ENCODE measurements at places on chromosomes 2 and 18.

DNA sequence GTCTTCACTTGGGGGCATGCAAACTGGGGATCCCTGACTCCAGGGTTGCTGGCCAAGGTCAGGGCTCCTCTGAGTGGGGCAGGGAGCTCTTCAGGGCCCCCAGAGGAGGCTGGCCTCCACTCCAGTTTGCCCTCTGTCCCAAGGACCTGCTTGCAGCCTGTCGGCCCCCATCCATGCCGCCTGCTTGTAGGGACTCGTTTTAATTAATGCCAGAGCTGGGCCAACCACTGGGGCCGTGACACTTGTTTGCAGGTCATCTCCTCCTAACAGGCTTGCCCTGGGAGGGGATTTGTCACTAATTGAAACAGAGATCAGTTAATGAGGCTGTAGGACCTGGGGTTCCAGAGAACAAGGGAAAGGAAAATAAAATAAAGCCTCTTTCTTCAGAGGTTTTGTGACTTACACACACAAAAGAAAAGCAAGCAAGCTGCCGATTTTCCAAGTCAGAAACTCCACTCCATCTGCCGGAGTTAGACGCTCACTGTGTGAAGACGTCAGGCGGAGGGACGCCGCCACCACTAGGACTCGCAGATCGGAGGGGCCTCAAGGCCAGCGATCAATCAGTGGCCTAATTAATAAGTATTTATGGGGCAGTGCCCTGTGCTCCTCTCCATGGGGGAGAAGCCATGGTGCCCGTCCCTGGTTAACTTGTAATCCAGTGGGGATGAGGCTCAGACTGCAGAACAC lies 75.9 kb downstream of the SFXN5 start:
- DNase-seq: no peak

GRCh38 chr2:120626566-120626965 lies 109.1 kb upstream of the GLI2 start:
- DNase-seq: no peak

DNA sequence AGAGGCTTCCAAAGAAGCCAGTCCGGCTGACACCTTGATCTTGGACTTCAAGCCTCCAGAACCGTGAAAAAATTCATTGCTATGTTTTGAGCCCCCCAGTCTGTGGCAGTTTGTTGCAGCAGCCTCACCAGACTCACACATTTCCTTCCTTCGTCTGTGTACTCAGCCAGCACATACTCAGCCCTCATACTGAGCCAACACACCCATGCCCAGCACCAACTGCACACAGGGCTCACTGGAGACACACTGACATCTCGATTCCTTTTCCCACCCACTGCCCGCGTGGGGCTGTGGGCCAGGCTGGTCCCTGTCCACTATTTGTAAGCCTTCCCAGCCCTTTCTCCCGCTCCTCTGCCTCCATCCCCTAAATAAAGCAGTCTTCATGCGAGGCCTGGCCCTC lies 24.1 kb upstream of the NMUR1 start:
- no peak for DNase-seq

DNA sequence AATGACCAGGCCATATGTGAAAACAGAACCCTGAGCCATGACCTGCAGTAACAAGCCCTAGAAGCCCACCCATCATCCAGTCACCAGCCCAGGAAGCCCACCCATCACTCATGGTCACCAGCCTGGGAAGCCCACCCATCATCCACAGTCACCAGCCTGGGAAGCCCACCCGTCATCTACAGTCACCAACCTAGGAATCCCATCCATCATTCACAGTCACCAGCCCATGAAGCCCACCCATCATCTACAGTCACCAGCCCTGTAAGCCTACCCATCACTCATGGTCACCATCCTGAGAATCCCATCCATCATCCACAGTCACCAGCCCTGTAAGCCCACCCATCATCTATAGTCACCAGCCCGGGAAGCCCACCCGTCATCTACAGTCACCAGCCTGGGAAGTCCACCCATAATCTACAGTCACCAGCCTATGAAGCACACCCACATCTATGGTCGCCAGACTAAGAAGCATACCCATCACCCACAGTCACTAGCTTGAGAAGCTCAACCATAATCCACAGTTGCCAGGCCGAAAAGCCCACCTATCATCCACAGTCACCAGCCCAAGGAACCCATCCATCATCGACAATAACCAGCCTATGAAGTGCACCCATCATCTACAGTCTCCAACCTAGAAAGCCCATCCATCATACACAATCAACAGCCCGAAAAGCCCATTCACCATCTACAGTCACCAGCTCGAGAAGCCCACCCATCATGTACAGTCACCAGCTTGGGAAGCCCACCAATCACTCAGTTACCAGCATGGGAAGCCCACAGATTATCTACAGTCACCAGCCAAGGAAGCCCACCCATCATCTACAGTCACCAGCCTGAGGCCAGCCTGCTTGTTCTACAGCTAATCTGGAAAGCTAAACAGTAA lies 91.9 kb downstream of the TWIST2 start:
- no peak for DNase-seq

GRCh38 chr18:2906704-2907549 lies 60.1 kb downstream of the EMILIN2 start:
- peak; percentile 13 for DNase-seq

- DNase-seq: no peak
Observed at GRCh38 chr2:27115519-27115918, 3.4 kb downstream of the CGREF1 start.
